ENCODE measurements at places on chromosomes 12 and 14.

GRCh38 chr14:32341947-32342846 is 13.1 kb downstream of the AKAP6 start:
- DNase-seq, result no peak

DNA sequence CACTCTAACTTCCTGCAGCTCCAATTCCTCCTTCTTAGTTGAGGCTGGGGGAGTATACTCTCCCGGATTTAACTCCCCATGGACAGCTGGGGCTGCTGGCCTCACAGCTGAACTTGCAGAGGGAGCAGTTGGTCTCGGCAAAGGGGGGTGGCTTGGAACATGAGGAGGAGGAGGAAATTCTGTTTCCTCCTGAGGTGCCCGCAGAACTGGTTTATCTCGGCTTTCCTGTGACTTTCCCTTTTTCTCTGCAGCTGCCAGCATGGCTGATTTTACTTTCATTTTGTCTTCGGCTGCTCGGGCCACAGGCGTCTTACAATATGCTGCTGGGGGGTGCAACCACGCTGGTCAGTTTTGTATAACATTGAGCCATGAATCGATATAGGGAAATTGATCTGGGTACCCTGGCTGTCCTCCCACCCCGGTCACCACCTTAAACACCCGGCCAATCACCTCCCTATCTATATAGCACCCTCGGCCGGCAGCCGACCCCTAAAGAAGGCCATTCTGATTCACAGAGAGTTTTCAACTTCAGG is 1317.6 kb downstream of the TMEM121 start:
- no peak for DNase-seq

GRCh38 chr12:6204533-6205143 is 4.4 kb downstream of the CD9 start:
- no peak for DNase-seq

DNA sequence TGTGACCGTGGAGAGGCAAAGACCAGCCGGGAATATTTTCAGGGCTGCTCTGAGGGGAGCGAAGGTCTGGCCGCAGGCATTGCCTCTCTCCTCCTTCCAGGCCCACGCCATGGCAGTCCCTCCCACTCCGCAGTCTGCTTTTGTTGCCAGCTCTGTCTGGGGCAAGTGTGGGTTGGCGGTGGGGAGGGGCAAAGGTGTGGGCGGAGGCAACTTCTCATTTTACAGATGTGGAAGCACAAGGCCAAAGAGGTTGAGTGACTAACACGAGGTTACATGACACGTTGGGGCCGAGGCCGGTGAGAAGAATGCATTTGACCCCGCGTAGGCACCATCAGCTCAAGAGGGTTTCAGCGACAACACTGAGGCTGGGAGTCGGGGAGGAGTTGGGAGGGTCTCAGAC is 6.1 kb upstream of the FAIM2 start:
- no peak for DNase-seq

GRCh38 chr14:88276923-88277596 is 46.0 kb downstream of the KCNK10 start:
- DNase-seq, result no peak

DNA sequence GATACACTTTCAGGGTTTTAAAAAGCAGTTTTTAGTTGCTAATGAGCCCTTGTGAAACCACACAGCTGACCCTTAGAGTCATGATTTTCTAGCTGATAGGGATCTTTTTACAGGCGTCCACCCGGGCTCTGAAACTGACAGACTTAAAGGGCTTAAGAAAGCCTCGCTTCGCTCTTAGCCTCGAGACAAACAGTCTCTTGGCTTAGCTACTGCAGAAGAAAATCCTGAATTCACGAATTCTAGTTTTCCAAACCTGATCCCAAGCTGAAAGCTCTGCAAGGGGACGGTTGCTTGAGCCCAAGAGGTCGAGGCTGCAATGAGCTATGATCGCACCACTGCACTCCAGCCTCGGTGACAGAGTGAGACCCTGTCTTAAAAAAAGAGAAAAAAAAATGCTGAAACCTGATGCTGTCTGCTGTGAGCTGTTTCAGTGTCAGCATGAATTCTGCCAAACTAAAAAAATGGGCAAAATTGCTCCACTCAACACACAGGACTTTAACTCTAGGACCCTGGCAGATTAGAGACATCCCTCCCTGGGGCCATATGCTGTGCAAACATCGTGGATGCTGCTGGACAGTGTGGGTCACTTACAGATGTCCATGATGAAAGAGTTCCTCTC is 3.1 kb upstream of the HPD start:
- DNase-seq, result no peak

DNA sequence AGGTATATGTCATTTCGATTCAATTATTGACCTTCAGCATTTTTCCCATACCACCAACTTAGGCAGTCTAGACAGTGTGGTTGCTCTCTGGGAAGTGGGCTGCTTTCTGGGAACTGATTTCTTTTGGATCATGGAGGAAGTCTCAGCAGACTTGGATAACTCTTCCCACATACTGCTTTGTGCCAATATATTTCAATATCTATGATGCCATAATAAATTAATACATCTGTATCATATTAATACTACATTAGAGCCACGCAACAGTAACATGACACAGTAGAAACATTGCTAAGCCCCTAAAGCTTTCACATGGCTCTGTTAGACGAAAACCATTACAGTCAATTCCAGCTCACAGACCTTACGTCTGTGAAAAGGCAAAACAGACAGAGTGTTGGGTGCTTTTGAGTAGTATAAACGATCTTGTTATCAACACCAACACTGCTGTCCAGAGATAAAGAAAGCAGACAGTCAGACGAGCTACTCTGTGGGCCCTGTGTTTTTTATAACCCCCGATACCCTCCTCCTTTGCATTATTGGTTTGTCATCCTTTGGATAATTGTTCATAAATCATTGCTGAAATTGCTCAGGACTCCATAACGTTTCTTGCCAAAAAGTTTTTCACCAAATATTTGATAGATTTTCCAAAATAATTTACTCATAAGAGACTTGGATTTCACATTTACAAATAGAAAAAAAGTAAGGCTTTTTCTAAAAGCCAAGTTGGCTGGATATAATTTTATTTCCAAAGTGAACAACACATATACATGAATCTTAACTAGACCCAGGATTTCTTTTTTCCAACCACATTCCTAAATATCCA is 439.7 kb downstream of the ADAMTS20 start:
- no peak for DNase-seq

- no peak for DNase-seq
Observed at GRCh38 chr12:113000433-113000832, 22.1 kb downstream of the OAS2 start.

DNA sequence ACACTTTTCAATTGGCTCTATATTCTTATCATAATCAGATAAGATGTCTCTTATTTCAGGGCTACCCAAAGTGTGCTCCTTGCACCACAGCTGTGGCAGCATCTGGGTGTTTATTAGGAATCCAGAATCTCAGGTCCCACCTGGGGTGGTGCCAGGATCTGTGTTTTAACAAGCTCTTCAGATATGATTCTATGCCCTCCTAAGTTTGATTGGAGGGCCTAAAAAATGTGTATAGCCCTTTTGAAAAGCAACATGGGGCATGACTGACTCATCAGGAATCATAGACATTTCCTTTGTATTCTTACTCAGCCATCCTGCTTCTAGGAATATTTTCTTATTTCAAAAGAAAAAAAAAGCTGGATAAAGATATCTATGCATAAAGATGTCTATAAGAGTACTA is 103.1 kb downstream of the HELB start:
- no peak for DNase-seq

DNA sequence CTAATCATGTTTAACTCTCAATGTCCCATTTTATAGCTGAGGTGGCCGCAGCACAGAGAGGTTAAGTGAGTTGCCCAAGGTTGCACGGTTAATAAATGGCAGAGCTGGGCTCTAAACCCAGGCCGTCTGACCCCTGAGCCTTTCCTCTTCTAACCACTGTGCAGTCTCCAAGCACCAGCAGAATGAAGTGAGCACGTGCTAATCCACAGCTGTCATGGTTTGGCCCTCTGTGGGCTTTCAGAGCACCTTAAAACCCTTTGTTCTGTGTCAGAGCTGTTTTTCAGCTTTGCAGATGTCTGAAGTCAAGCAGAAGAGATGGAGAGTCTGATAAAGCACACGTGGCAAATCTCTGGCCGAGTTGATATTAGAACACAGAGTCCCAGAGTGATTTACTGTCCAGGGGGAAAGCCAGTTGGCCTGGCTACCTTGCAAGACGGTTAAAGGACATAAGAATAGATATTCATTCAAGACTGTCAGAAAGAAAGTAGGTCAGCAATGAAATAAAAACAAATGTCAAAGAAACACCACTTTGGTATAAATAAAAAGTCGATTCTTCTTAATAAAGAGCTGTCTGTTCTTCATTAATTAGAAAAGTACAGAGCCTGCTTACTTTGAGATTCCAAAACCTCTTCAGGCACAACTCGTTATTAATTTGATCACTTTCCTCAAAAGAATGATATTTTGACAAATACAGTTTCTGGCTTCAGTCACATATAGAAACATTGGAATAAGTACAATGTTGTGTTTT is 107.3 kb downstream of the CRADD start:
- DNase-seq, result peak; percentile 13

GRCh38 chr12:132106921-132107320 is 37.2 kb downstream of the DDX51 start:
- no peak for DNase-seq

DNA sequence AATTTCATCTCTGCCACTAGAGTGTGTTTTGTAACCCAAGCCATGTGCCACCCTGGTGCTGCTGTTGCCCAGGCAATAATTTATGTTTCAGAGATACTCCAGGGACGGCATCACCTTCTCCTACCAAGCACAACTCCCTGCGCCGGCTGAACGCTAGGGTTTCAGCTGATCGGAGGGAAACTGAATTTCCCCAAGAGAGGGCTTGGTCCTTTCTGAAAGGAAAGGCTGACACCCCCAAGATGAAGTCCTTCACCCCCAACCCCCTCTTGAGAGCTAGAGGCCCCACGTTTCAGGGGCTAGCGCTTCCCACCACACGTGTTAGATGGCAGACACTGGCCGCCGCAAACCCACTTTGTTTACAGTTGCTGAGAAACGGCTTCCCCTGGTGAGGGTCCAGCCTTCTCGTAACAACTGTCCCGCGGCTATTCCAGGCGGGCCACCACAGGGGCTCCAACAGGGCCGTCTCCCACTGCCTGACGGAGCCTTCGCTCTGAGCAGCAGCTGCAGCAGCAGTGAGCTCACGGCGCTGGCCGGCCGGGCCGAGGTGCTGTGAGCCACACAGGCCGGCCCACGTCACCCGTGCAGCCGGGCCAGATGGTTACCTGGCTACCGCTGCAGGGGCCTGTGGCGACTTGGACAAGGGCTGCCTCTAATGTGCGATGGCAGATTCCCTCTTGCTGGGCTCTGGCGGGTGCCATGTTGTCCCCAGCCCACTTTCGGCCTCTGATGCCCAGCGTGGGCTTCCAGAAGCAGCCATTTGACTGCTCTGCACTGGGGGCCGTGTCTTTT is 66.4 kb downstream of the TESC start:
- no peak for DNase-seq

GRCh38 chr14:34302654-34303053 is 159.4 kb downstream of the SPTSSA start:
- no peak for DNase-seq

DNA sequence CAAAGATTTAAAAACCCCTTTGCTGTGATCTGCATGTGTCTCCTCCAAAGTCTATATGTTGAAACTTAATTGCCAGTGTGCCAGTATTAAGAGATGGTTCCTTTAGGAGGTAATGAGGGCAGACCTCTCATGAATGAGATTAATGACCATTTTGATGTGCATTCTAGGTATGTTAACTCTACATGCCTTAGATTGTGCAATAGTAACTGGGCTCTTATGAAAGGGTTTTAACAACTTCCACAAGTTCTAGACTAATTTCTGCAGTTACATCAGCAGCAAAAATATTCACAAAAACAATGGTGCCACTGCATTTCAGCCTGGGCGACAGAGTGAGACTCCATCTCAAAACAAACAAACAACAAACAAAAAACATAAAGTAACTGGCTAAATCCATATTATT is 3.8 kb upstream of the TAS2R10 start:
- no peak for DNase-seq

- DNase-seq, result no peak
Observed at GRCh38 chr12:131589221-131589897, 121.5 kb upstream of the SFSWAP start.

GRCh38 chr12:101745481-101745880 is 6.2 kb upstream of the SYCP3 start:
- DNase-seq, result no peak

DNA sequence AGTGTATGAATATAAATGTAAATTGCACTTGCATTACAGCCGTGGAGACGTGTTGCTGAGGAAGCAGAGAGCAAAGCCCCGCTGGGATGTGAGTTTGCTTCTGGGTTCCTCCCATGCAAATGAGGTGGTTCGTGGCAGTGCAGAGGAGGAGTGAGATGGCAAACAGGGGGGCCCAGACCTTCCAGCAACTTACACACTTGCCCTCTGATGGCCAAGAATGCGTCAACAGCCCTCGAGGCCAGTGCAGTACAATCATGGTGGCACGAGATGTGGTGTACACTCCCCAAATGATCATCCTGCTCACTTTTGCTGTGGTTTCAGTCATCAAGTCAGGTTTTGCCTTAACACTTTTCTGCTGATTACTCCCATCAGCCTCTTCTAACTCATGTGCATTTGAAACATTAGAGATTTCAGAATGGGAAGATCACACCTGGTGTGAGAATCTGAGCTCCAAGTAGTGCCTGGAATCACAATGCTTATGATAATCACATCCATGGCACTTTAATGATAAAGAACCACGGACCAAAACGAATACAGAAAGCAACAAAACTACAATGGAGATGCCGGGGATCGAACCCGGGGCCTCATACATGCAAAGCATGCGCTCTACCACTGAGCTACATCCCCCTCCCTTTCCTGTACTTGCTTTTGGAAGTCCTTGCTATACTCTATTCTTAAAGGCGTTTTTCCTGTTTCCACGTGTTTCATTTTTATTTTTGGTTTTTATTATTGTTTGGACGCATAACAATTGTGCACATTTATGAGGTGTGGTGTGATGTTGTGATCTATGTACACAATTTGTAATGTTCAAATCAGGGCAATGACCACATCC is 7.0 kb upstream of the UBC start:
- peak; percentile 93 for DNase-seq

- no peak for DNase-seq
Observed at GRCh38 chr14:68772761-68773381, 20.0 kb downstream of the ZFP36L1 start.

- DNase-seq, result no peak
Observed at GRCh38 chr12:115364921-115365320, 680.9 kb upstream of the TBX3 start.

GRCh38 chr12:100539202-100539601 is 34.3 kb upstream of the GAS2L3 start:
- peak; percentile 1 for DNase-seq

GRCh38 chr14:57008534-57008933 is 198.3 kb upstream of the OTX2 start:
- DNase-seq, result no peak

GRCh38 chr14:63632932-63633514 is 8.6 kb downstream of the WDR89 start:
- no peak for DNase-seq

DNA sequence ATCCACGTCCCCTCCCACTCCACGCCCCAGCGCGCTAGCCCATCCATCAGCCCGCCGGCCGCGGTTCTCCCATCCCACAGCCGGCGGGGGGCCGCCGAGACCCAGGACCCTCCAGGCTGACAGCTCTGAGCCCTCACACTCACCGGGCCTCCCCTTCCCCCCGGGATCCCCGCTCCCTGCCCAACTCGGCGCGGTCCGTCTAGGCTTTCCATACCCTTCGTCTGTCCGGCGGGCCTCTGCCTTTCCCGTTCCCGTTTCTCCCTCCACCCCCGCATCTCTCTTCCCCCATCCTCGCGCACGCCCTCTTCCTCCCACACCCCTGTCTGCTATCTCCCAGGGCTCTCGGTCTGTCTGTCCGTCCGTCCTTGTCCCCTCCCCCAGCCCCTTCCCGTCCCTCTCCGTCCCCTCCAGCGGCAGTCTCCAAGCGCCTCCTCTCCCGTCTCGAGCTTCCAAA is 726 bp downstream of the ZFHX2 start:
- no peak for DNase-seq

Data from stimulated activated CD8-positive, alpha-beta memory T cell treated with anti-CD3 and anti-CD28 coated beads, Interleukin-7, amount 100 ng/mL, for 48 hours (primary cell).